ENCODE measurements at places on chromosomes 5 and 9. TPM values are rescaled to one million over a fixed set of nuclear protein-coding genes. Genes with fewer than 3 reads are reported as not detected.

GRCh38 chr5:179801304-179802206, 5.1 kb downstream of the MGAT4B start:
- DNase-seq: peak; percentile 76

- no peak for DNase-seq
Observed at GRCh38 chr5:4780633-4781032, 359.5 kb upstream of the ADAMTS16 start.

- no peak for DNase-seq
Observed at GRCh38 chr9:84701801-84702200, 32.3 kb downstream of the NTRK2 start.

- DNase-seq: no peak
Observed at GRCh38 chr5:143679777-143680176, 132.2 kb upstream of the HMHB1 start.

- peak; percentile 53 for DNase-seq
Observed at GRCh38 chr9:13443346-13444244, 164.1 kb upstream of the MPDZ start.

- no peak for DNase-seq
Observed at GRCh38 chr9:93089024-93089423, 7.0 kb upstream of the CARD19 start.

DNA sequence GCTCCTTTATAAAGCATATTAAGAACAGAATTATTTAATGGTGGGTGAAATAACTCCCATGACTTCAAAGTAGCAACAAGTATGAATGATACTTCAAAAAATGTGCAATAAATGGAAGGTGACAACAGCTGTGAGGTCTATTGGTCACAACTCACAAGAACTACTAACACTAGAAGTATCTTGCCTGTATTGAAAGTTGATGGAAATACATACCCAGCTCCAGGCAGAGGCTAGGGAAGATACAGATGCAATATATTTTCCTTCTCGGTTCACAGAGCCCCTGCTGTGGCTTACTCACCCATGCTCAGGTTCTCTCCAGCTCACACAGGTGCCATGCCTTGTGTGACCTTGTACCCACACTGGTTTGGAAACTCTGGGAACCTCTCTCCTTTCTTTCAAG, 133.8 kb downstream of the LIFR start:
- no peak for DNase-seq

DNA sequence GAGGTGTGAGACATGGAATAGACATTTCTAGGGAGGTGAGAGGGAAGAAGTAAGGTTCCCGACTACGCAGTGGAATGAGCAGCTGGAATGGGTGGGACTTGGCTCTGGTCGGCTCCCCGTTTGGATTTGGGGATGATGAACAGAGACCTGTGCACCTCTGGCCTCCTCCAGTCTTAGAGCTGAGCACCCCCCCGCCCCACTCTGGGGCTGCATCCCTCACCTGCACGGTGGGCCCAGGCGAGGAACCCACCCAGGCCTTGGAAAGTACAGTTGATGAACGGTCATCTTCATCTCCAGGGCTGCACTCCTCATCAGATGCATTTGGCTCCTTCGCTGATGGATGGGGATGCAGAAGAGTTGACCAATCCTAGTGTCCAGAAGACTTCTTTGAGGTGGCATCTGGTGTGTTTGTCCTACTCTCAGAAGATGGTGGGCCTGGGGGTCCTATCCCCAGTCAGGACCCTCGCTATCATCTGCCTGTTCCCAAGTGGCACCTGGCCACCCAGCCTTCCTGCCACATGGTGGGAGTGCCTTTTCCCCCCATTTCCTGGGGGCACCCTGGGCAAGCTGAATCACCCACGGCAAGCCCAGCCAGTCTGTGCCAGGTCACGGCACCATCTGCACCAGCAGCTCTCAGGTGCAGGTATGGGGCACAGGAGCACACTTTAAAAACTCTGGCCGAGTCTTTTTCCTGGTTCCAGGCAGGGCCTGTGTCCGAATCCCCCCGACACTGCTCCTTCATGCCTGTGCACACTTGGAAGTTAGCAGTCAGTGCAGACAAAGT, 70.5 kb downstream of the GTF3C4 start:
- no peak for DNase-seq

GRCh38 chr5:78992146-78992545, 7.0 kb upstream of the ARSB start:
- no peak for DNase-seq

GRCh38 chr5:146770980-146771379, 107.6 kb downstream of the PPP2R2B start:
- no peak for DNase-seq

GRCh38 chr9:99296291-99296951, 74.3 kb downstream of the SEC61B start:
- DNase-seq: no peak

GRCh38 chr5:53201746-53202145, 92.2 kb upstream of the MOCS2 start:
- no peak for DNase-seq

DNA sequence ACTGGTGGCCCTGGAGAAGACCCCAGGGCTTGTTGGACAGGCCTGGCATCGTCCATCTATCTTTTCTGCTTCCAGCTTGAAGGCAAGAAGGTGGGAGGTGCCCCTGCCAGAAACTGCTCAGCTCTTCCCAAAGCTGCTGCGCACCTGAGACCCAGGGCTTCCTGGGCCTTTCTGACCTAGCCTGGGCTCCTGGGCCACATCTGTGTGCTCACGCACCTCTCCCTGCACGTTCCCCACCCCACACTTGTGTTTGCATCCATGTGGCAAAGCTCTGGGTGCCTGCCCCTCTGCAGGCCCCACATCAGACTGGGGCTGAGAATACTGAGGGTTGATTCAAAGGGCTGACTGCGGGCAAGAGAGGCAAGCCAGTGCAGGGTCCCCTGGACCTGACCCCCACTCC, 63.4 kb downstream of the PFDN1 start:
- no peak for DNase-seq

DNA sequence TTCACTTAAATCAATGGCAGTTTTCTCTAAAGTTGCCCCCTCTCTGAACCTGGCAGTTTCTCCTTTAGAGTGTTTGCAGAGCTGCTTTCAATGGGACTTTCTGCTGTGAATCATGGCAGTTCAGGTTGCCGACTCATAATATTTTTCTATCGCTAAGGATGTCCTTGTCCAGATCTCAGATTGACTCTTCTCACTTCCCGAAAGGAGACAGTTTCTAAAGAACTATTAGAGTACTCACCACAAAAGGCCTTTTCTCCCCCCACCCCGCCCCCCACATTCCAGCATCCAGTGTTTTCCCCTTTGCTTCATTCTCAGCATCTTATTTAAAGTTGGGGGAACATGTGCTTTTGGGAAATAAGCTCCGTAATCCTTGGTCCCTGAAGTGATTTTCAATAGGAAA, 443.5 kb upstream of the KLF4 start:
- no peak for DNase-seq

- no peak for DNase-seq
Observed at GRCh38 chr5:95334900-95335538, 50.1 kb upstream of the MCTP1 start.

DNA sequence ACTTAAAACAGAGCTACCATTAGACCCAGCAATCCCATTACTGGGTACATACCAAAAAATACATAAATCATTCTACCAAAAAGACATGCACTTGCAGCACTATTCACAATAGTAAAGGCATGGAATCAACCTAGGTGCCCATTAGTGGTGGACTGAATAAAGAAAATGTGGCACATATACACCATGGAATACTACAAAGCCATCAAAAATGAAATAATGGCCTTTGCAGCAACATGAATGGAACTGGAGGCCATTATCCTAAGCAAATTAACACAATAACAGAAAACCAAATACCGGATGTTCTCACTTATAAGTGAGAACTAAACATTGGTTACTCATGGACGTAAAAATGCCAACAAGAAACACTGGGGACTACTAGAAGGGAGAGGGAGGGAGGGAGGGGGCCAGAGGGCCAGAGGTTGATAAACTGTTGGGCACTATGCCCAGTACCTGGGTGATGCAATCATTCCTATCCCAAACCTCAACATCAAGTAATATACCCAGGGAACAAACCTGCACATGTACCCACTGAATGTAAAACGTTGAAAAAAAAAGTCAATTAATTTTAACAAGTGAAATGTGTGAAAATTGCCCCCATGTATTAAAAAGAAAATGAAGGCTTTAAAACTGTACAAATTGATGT, 24.5 kb upstream of the GPR150 start:
- DNase-seq: no peak

Gene KCTD16
- under 0.01 TPM for total RNA-seq

Gene SLC2A8
- 10.2 TPM for total RNA-seq

Gene IL7R
- total RNA-seq: 0.25 TPM

Gene MOCS2
- total RNA-seq: 20.6 TPM

Gene CD72
- total RNA-seq: 0.13 TPM

Gene IFNA2
- not detected for total RNA-seq

Gene RNF44
- 2.4 TPM for total RNA-seq

Gene NOXA1
- total RNA-seq: 1.3 TPM

Gene ZSWIM6
- 8.3 TPM for total RNA-seq

Gene SEMA6A
- total RNA-seq: 51.1 TPM
